Thoracic aorta (tissue), 2 donors: ENCODE measurements at places on chromosomes 2 and 18. TPM values are rescaled to one million over a fixed set of nuclear protein-coding genes. Genes with fewer than 3 reads are reported as not detected.

GRCh38 chr2:24403832-24404212 is 43.5 kb upstream of the ITSN2 start:
- no peaks in the 10 kb centered on the region for H3K36me3 ChIP-seq
- no peak overlapping the region for H3K27ac ChIP-seq
- H3K4me3 ChIP-seq, result no peak overlapping the region
- no peak for DNase-seq
- no peaks in the 10 kb centered on the region for H3K27me3 ChIP-seq

DNA sequence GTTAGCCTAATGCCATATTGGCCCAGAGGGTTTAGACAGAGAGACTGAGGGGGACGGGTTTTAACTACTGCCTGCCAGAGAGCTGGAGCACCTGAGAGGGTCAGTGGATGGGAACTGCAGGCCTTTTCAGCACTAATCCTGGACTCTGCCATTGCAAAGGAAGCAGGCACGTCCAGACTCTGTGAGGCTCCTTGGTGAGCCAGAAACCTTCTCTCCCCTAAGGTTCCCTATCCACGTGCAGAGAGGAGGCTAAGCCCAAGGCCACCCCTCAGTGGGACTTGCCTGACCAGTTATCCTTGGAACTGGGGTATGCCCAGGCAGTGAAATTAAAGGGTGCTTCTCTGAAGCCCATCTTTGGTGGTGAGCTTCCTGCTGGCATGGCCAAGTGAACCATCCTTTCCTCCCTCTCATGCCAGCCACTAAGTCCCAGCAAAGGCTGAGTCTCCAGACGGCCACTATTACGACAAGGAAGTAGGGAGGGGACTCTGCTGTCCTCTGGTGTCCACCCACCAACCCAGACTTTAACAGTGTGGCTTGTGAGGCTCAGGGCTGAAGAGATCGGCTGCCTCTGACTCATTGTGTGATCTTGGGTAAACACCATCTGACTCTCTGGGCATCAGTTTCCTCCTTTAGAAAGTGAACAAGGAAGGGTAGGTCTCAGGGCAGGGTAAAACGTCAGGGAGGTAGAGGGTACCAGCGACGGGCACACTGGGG is 3.9 kb upstream of the MLPH start:
- DNase-seq, result no peak
- no peak overlapping the region for H3K27ac ChIP-seq
- H3K4me3 ChIP-seq, result no peak overlapping the region
- peaks cover 39% of the 10 kb centered on the region for H3K4me1 ChIP-seq

- no peak overlapping the region for H3K27ac ChIP-seq
- no peak for DNase-seq
- no peaks in the 10 kb centered on the region for H3K36me3 ChIP-seq
- H3K4me3 ChIP-seq, result no peak overlapping the region
- no peaks in the 10 kb centered on the region for H3K27me3 ChIP-seq
- peaks cover 14% of the 10 kb centered on the region for H3K4me1 ChIP-seq
Measured at GRCh38 chr2:54579682-54580620, 123.8 kb downstream of the SPTBN1 start.

MBD1 gene
- 107 TPM for total RNA-seq

HOXD9 gene
- total RNA-seq, result not detected

DNA sequence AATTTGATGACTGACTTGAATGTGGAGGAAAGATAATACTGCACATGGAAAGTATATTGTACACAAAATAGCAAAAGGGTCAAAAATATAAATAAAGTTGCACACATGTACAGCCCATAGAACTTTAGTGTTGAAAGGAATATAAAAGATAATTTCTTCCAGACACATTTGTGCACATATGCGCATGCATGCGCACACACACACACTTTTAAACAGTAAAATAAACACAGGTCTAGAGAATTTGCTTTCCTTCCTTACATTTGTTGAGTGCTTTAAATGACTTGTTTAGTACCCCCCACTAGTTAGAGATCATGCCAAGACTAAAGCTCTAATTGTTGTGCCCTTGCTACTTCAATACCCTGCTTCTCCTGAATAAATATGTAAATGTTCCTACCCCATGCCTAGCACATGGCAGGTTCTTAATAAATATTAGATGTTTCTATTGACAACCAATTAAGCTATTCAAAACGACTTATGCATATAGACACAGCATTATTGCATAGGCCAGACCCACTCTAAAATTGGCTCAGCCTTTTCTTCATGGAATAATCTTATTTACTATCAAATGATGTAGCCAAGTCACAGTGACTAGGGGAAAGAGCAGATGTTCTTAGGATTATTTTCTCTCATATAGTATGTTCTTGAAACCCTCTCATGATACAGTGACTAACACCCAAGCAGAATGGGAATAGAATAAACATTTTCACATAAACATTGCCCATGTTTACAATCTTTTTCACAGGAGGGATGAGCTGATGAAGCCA is 165.5 kb upstream of the ACVR2A start:
- H3K36me3 ChIP-seq, result no peaks in the 10 kb centered on the region
- H3K27ac ChIP-seq, result no peak overlapping the region
- no peak overlapping the region for H3K4me3 ChIP-seq
- no peaks in the 10 kb centered on the region for H3K4me1 ChIP-seq

DNA sequence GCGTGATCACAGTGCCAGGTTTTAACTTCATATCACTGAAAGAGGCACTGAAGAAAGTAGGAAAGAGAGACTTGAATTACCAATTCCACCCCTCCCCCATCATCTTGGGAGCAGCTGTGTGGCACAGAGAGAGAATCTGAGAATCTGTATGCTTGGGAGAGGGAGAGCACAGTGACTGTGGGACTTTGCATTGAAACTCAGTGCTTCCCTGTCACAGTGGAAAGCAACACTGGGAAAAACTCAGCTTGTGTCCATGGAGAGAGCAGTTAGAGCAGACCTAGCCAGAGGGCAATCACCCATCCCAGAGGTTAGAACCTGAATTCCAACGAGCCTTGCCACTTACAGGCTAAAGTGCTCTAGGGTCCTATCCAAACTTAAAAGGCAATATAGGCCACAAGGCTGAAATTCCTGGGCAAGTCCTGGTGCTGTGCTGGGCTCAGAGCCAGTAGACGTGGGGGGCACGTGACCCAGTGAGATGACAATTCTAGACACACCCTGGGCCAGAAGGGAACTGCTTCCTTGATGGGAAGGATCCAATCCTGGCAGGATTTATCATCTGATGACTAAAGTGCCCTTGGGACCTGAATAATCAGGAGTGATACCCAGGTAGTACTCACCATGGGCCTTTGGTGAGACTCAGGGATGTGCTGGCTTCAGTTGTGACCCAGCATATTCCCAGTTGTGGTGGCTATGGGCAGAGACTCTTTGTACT is 15.5 kb upstream of the ABCB11 start:
- H3K4me1 ChIP-seq, result no peaks in the 10 kb centered on the region
- H3K4me3 ChIP-seq, result no peak overlapping the region
- H3K27me3 ChIP-seq, result no peaks in the 10 kb centered on the region
- H3K36me3 ChIP-seq, result no peaks in the 10 kb centered on the region

GRCh38 chr2:197248001-197248401 is 62.6 kb downstream of the ANKRD44 start:
- no peak overlapping the region for H3K27ac ChIP-seq
- no peak for DNase-seq
- H3K36me3 ChIP-seq, result no peaks in the 10 kb centered on the region
- H3K27me3 ChIP-seq, result no peaks in the 10 kb centered on the region
- peaks cover 5% of the 10 kb centered on the region for H3K4me1 ChIP-seq

GRCh38 chr2:7256377-7256776 is 339.2 kb downstream of the RNF144A start:
- H3K4me1 ChIP-seq, result no peaks in the 10 kb centered on the region
- no peak overlapping the region for H3K4me3 ChIP-seq
- no peak overlapping the region for H3K27ac ChIP-seq
- no peak for DNase-seq
- no peaks in the 10 kb centered on the region for H3K36me3 ChIP-seq

- peaks cover 32% of the 10 kb centered on the region for H3K4me1 ChIP-seq
- no peaks in the 10 kb centered on the region for H3K27me3 ChIP-seq
- no peak for DNase-seq
- no peak overlapping the region for H3K27ac ChIP-seq
- peaks cover 9% of the 10 kb centered on the region for H3K36me3 ChIP-seq
Measured at GRCh38 chr2:96623116-96623515, 15.0 kb downstream of the KANSL3 start.

DNA sequence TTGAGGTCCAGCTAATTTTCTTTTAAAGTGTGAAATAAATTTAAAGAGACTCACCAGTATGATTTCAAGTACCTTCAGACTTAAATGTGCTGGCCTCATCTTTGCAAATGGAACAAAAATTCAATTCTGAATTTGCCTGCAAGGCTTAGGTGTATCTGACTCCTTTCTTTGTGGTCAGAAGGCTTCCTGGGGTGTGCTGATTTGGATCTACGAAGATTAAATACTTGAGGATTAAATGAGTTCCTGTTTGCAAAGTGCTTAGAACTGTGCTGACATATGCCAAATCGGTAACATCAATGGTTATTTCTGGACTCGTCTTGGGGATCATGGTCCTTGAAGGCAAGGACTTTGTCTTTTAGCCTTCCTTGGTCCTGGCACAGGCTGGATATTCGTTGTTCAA is 9.7 kb downstream of the KLHL29 start:
- H3K4me3 ChIP-seq, result no peak overlapping the region
- no peaks in the 10 kb centered on the region for H3K36me3 ChIP-seq
- H3K4me1 ChIP-seq, result no peaks in the 10 kb centered on the region
- DNase-seq, result no peak
- H3K27ac ChIP-seq, result no peak overlapping the region
